ENCODE measurements at places on chromosomes 6 and 20.
A peak's percentile ranks its signal among the peaks of the same experiment; 100 is the strongest.

GRCh38 chr6:105793130-105793529, 293.0 kb upstream of the PRDM1 start:
- H3K27ac ChIP-seq, result no peak overlapping the region
- DNase-seq, result no peak
- H3K27me3 ChIP-seq, result no peaks in the 10 kb centered on the region
- H3K4me1 ChIP-seq, result peaks cover 28% of the 10 kb centered on the region

- DNase-seq, result no peak
- H3K36me3 ChIP-seq, result peaks cover 16% of the 10 kb centered on the region
- peak overlapping the region; percentile 80 for H3K4me3 ChIP-seq
- peaks cover 25% of the 10 kb centered on the region for H3K4me1 ChIP-seq
- H3K27ac ChIP-seq, result peak overlapping the region; percentile 94
These were observed 1.2 kb downstream of the FAM8A1 start for GRCh38 chr6:17601386-17601703.

- H3K4me1 ChIP-seq, result no peaks in the 10 kb centered on the region
- no peak for DNase-seq
- H3K4me3 ChIP-seq, result no peak overlapping the region
- no peaks in the 10 kb centered on the region for H3K27me3 ChIP-seq
- no peak overlapping the region for H3K27ac ChIP-seq
These were observed 1044.7 kb downstream of the GRIK2 start for GRCh38 chr6:102438171-102438570.

DNA sequence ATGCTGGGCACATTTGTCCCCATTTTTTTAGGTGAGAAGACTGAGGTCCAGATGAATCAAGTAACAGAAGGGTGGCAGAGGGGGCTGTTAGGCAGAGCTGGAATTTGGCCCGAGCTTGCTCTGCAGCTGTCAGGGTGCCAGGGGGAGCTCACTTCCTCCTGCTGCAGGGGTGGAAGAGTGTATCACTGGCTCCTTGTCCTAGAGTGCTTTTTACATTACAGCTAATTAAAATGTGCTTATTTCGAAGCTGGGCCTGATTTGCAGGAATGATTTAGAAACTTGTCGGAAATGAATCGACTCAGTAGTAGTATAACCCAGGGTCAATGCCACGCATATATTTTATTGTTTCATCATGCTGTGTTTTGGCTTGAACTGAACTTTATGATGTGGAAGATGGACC, 11.1 kb downstream of the TOX2 start:
- peaks cover 7% of the 10 kb centered on the region for H3K4me1 ChIP-seq
- peaks cover 27% of the 10 kb centered on the region for H3K27me3 ChIP-seq

DNA sequence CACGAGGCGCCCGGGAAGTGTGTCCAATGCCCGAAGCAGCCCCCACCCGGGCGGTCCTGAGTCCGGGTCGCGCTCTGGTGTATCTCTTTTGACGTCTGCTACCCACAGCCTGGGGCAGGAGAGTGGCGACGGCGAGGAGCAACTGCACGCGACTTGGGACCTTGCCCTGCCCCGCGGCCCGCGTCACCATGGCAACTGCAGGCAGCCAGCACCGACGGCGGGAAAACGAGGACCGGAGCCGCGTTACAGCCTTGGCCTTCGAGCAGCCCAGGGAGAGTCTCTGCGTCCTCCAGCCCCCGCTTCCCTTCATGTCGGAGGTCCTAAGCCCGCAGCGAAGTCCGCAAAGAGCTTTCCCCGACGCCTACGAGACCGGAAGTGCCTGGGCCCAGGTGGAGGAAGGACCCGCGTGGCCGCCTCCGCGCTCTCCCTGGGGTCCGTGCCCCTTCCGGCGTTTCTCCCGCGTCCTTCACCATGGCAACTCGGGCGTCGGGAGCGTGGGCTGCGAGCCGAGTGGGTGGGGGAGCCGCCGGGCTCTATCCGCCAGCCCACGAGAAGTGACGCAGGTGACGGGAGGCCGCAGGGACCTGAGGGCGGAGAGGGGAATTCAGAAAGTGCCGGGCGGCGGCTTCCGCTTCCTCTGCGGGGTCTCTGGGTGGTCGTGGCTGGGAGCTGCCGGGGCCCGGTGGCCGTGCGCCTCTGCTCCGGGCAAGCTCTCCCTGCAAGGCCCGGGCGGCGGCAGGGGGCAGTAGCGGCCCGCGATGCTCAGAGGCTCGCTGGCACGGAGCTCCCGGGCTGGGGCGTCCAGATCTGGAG, 88.6 kb upstream of the TGM3 start:
- peaks cover 21% of the 10 kb centered on the region for H3K27me3 ChIP-seq
- DNase-seq, result peak; percentile 86
- peak overlapping the region; percentile 65 for H3K4me3 ChIP-seq
- no peak overlapping the region for H3K27ac ChIP-seq
- no peaks in the 10 kb centered on the region for H3K36me3 ChIP-seq
- H3K4me1 ChIP-seq, result peaks cover 14% of the 10 kb centered on the region

- no peaks in the 10 kb centered on the region for H3K4me1 ChIP-seq
- H3K36me3 ChIP-seq, result no peaks in the 10 kb centered on the region
- DNase-seq, result no peak
- H3K4me3 ChIP-seq, result no peak overlapping the region
These were observed 104.6 kb upstream of the CENPW start for GRCh38 chr6:126235363-126235762.

- no peak for DNase-seq
- H3K4me3 ChIP-seq, result no peak overlapping the region
- no peaks in the 10 kb centered on the region for H3K27me3 ChIP-seq
- H3K4me1 ChIP-seq, result peaks cover 10% of the 10 kb centered on the region
- no peak overlapping the region for H3K27ac ChIP-seq
These were observed 25.8 kb upstream of the TMEM217 start for GRCh38 chr6:37283671-37284151.

- H3K4me1 ChIP-seq, result no peaks in the 10 kb centered on the region
- H3K27me3 ChIP-seq, result peaks cover 9% of the 10 kb centered on the region
- no peaks in the 10 kb centered on the region for H3K36me3 ChIP-seq
- no peak for DNase-seq
- H3K27ac ChIP-seq, result no peak overlapping the region
- no peak overlapping the region for H3K4me3 ChIP-seq
These were observed 13.8 kb upstream of the KIF16B start for GRCh38 chr20:16587066-16587465.

GRCh38 chr6:144307880-144308279, 22.7 kb downstream of the UTRN start:
- peaks cover 8% of the 10 kb centered on the region for H3K4me1 ChIP-seq
- no peak overlapping the region for H3K27ac ChIP-seq
- no peaks in the 10 kb centered on the region for H3K27me3 ChIP-seq
- peaks cover 19% of the 10 kb centered on the region for H3K36me3 ChIP-seq
- DNase-seq, result no peak
- no peak overlapping the region for H3K4me3 ChIP-seq

- DNase-seq, result no peak
- H3K36me3 ChIP-seq, result peaks cover 6% of the 10 kb centered on the region
- H3K27ac ChIP-seq, result no peak overlapping the region
These were observed 72.6 kb downstream of the C6orf52 start for GRCh38 chr6:10621847-10622246.

DNA sequence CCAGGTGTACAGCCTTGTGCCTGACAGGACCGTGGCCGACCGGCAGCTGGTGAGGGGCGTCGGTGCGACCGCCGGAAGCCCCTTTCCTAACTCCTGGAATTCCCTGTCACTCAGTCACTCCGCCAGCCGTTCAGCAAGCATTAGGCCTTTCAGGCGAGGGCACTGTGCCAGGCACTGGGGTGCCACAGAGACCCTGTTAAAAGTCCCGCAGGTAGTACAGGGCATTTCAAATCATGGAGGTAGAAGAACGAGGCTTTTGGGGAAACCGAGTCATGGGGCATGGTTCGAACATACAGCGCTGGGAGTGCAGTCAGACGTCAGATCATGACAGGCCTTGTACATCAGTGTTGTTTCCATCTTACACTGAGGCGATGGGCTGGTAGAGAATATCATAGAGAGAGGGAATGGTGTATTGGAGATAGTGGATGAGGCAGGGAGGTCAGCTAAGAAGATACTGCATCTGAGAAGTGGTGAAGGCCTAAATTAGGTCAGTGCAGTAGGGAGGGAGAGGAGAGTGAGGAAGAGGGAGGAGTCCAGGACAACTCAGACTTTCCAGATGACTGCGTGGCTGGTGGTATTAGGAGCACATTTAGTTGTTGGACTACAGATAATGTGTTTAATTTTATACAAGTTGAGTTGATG, 892 bp upstream of the DXO start:
- peaks cover 33% of the 10 kb centered on the region for H3K36me3 ChIP-seq
- peaks cover 32% of the 10 kb centered on the region for H3K4me1 ChIP-seq
- H3K27me3 ChIP-seq, result no peaks in the 10 kb centered on the region

DNA sequence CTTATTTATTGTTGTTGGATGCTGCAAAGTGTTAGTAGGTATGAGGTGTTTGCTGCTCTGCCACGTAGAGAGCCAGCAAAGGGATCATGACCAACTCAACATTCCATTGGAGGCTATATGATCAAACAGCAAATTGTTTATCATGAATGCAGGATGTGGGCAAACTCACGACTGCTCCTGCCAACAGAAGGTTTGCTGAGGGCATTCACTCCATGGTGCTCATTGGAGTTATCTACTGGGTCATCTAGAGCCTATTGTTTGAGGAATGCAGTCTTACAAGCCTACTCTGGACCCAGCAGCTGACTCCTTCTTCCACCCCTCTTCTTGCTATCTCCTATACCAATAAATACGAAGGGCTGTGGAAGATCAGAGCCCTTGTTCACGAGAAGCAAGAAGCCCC, 12.1 kb downstream of the MICB start:
- H3K4me3 ChIP-seq, result no peak overlapping the region
- no peaks in the 10 kb centered on the region for H3K4me1 ChIP-seq
- H3K36me3 ChIP-seq, result peaks cover 4% of the 10 kb centered on the region
- H3K27me3 ChIP-seq, result no peaks in the 10 kb centered on the region
- no peak overlapping the region for H3K27ac ChIP-seq

DNA sequence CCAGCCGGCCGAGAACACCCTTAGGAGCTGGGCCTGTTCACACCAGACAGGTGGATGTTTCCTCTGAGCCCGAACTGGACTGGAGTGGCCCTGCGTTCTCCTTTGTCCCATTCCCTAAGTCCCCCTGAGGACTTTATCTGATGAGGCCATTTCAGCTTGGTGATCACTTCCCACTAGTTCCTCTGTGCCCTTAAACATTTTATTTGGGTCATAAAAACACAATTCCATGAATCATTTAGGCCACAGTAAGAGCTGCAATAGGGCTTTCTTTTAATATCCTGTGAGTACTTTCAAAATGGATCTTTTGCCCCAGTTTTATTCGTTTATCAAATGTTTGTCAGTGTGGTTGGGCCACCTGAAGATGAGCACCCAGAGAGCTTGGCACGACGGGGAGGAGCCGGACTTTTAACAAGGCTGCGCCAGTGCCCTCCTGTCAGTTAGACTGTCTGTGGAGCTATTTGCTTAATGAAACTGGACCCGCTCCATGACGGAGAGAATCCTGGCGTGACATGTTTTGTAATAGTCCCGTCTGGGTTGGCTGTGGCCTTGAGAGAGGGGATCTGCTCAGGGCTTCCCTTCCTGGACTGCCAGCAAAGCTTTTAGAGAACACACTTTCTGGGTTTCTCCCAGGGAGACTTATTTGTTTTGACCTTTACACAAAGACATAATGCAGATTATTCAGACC, 53.5 kb downstream of the ZDHHC14 start:
- H3K4me3 ChIP-seq, result no peak overlapping the region
- peaks cover 6% of the 10 kb centered on the region for H3K4me1 ChIP-seq
- no peaks in the 10 kb centered on the region for H3K36me3 ChIP-seq

GRCh38 chr6:44049163-44049988, 77.9 kb downstream of the MRPL14 start:
- H3K27me3 ChIP-seq, result no peaks in the 10 kb centered on the region
- peaks cover 71% of the 10 kb centered on the region for H3K4me1 ChIP-seq
- peak overlapping the region; percentile 31 for H3K27ac ChIP-seq
- no peak for DNase-seq
- H3K36me3 ChIP-seq, result no peaks in the 10 kb centered on the region

DNA sequence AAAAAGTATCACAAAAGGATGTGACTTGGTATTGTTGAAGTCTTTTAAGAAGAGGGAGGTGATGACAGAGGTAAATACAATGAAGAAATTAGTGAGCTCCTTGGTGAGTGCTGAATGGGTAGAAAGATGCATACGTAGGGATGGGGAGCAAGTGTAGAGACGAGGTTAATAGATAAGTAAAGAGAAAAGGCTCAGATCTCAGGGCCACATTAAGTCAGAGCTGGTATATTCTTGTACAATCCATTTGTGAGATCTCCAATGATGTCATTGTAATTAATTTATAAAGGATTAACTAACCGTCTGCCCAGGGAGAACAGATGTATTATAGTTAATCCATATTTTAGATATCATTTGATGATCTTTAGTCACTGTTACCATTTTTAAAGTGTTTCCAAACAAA, 43.4 kb downstream of the SMPDL3A start:
- no peak overlapping the region for H3K4me3 ChIP-seq
- no peak overlapping the region for H3K27ac ChIP-seq
- H3K4me1 ChIP-seq, result no peaks in the 10 kb centered on the region
- no peaks in the 10 kb centered on the region for H3K27me3 ChIP-seq
- H3K36me3 ChIP-seq, result no peaks in the 10 kb centered on the region

- DNase-seq, result no peak
- no peak overlapping the region for H3K4me3 ChIP-seq
- no peak overlapping the region for H3K27ac ChIP-seq
- no peaks in the 10 kb centered on the region for H3K27me3 ChIP-seq
- no peaks in the 10 kb centered on the region for H3K36me3 ChIP-seq
- peaks cover 3% of the 10 kb centered on the region for H3K4me1 ChIP-seq
These were observed 26.0 kb downstream of the PTPRA start for GRCh38 chr20:2899243-2899642.

- H3K4me3 ChIP-seq, result no peak overlapping the region
- no peaks in the 10 kb centered on the region for H3K27me3 ChIP-seq
- H3K36me3 ChIP-seq, result no peaks in the 10 kb centered on the region
- H3K4me1 ChIP-seq, result peaks cover 14% of the 10 kb centered on the region
- H3K27ac ChIP-seq, result no peak overlapping the region
- no peak for DNase-seq
These were observed 42.7 kb downstream of the RAMACL start for GRCh38 chr6:166543603-166544295.

- H3K27ac ChIP-seq, result peak overlapping the region; percentile 57
- no peak overlapping the region for H3K4me3 ChIP-seq
- DNase-seq, result peak; percentile 73
These were observed 7.8 kb upstream of the LCA5 start for GRCh38 chr6:79544939-79545450.

DNA sequence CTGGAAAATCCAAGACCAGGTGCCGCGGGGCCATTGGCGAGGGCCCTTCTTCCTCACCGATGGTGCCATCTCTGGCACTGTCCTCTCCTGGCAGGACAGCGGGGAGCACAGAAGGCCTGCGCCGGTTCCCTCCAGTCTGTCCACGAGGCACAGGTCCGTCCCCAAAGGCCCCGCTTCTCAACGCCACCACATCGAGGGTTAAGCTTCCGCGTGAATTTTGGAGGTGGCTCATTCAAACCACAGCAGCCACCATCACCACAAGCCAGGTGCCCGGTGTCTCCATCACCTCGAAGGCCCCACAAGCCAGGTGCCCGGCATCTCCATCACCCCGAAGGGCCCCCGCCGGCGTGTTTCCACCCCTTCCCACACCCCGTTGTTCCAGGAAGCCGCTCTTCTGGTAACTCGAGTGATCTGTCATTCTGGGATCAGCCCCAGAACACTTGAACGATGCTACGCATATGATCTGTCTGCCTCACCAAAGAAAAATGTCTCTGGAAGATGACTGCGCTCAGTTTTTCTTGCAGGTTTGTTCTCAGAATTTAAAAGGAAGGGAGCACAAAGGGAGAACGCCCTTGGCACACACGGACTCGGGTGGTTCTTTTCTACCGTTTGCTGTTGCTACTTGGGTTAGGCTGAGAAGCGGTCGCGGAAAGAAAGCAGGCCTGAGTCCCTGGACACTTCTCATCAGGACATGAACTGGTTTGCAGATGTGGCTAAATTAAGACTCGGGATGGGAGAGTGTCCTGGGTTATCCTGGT, 9.9 kb upstream of the KIF25 start:
- DNase-seq, result peak; percentile 44
- H3K4me1 ChIP-seq, result no peaks in the 10 kb centered on the region
- no peaks in the 10 kb centered on the region for H3K36me3 ChIP-seq
- H3K27me3 ChIP-seq, result no peaks in the 10 kb centered on the region
- no peak overlapping the region for H3K4me3 ChIP-seq
